ENCODE measurements at places on chromosomes 4 and X. TPM values are rescaled to one million over a fixed set of nuclear protein-coding genes. Genes with fewer than 3 reads are reported as not detected.

DNA sequence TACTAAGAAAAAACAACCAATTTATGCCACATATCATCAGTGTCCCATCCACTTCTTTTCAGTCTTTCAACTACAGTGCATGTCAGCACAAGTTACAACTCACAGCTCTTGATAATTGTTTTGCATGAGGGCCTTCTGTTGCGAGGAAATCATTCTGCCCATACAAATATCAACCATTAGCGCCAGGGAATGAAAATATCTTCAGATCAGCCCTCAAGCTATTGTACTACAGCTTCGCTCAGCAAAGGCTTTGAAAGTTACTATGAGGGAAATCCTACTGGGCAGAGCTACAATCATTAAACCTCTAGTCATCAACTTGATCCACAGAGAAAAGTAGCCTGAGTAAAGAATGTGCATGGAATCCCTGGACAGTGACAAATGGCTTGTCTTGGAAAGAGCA lies 1023.6 kb upstream of the HS3ST1 start:
- no peak for DNase-seq

The MAOA gene
- 102 TPM for total RNA-seq

GRCh38 chr4:55409468-55410171 lies 13.9 kb downstream of the TMEM165 start:
- no peak for DNase-seq

DNA sequence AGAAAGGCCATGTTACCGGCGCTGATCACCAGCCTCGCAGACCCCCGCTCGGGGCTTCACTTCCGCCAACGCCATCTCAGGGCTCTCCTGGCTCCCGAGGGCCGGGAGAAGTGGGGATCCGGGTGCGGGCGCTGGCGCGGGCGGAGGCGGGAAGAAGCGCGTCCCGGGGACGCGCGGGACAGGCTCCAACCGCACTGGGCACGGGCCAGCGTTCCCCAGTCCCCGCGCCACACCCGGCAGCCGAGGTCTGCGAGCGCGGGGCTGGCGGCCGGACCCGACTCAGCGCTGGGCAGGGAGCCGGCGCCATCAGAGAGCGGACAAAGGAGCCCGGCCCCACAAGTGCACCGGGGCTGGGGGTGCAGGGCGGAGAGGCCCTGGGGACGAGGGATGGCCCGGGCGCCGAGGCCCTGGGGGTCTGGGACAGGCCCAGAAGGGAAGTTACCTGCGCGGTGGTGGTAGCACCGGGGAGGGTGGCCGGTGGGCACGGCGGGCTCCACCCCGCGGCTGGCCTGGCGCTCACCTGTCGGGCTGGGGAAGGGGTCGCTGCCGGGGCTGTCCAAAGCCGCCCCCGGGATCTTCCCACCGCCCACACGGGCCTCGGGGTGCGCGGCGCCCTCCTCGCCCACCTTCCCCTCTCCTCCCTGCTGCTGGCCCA lies 449 bp downstream of the CTPS2 start:
- DNase-seq, result no peak

- no peak for DNase-seq
These were observed 152.5 kb upstream of the SPANXN4 start for GRCh38 chrX:142873214-142873613.

The RTL3 gene
- not detected for total RNA-seq

The WNK3 gene
- 2.0 TPM for total RNA-seq

DNA sequence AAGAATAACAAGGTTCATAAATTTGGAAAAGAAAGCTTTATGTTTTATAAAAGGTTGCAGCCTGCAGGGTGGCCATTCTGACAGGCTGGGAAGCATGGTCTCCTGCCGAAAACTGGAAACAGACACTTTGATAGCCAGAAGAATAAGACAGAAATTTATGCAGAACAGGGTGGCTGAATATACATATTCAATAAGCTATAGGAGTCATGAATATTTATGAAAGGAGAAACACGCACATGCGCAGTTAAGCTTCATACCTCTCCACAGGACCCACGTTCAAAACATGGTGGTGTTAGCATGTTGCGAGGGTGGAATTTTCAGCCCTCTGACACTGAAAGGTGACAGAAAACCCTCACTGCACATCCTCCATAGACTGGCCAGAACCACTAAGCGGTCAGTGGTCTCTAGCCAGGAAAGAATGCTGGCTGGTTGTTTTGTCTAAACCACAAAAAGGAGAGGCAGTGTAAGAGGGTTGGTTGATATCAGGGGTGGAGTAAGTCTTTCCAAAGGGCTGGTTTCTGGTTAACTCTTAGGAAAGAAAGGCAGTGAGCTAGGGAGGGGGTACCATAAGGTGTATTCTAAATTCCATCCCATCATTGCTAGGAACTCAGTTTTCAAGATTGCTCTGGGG lies 58.2 kb downstream of the ANXA10 start:
- no peak for DNase-seq

DNA sequence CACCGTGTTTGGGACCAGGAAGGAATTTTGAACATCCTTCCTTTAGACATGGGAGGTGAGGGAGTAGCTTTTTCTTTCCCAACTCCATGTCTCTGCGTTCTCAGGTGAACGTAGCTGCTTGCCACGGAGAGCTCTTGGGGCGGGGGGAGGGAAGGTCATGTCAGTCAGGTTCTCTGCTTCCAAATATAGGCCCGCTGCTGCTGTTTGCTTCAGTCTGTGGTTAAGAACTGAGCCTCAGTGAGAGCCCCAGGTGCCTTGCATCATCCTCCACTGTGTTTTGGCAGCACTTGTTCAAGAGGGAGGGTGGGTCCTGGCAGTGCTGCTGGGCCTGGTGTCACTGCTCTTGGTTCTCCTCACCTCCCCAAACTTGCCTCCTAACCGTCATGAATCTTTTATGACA lies 46.5 kb downstream of the HADH start:
- DNase-seq, result no peak

- no peak for DNase-seq
These were observed 21.2 kb downstream of the SLC2A9 start for GRCh38 chr4:9999956-10000561.

The SPIN2A gene
- total RNA-seq, result 2.5 TPM

- no peak for DNase-seq
These were observed 1688.0 kb downstream of the STIM2 start for GRCh38 chr4:28548594-28548993.

The RS1 gene
- total RNA-seq, result not detected

The CXCL13 gene
- total RNA-seq, result not detected

The SSX1 gene
- not detected for total RNA-seq

GRCh38 chrX:47218920-47219815 lies 687 bp downstream of the CDK16 start:
- no peak for DNase-seq

The TCEAL3 gene
- 32.7 TPM for total RNA-seq

- DNase-seq, result no peak
These were observed 789 bp downstream of the ARHGAP10 start for GRCh38 chr4:147732518-147733235.

The EMCN gene
- total RNA-seq, result 20.1 TPM

GRCh38 chrX:107747596-107748161 lies 27.9 kb downstream of the TSC22D3 start:
- no peak for DNase-seq

GRCh38 chr4:17489123-17489522 lies 22.8 kb downstream of the QDPR start:
- DNase-seq, result no peak

The HSFX3 gene
- not detected for total RNA-seq

- DNase-seq, result no peak
These were observed 169.3 kb downstream of the CEP135 start for GRCh38 chr4:56118055-56118454.

The RNF113A gene
- 11.8 TPM for total RNA-seq

DNA sequence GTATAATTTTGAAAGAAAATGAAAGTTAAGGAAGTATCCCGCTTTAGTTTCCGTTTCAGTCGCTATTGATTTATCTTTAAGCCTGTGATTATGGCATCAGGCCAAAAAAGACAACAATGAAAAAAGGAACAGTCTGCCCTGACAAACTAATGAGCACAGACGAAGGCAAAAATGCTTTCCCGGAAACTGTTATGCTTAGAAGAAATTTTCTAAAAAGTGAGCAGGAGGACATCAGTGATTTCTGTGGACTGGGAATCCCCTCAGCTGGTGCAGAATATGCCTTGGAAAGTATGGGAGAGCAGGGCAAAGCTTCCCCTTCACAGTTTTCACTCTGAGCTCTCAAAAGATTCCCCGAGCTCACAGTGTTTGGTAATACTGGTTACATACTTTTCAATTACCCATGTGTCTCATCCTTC lies 5.1 kb upstream of the CXCL10 start:
- DNase-seq, result no peak

GRCh38 chr4:25592736-25593135 lies 62.9 kb upstream of the SLC34A2 start:
- no peak for DNase-seq

The PLAC1 gene
- not detected for total RNA-seq

DNA sequence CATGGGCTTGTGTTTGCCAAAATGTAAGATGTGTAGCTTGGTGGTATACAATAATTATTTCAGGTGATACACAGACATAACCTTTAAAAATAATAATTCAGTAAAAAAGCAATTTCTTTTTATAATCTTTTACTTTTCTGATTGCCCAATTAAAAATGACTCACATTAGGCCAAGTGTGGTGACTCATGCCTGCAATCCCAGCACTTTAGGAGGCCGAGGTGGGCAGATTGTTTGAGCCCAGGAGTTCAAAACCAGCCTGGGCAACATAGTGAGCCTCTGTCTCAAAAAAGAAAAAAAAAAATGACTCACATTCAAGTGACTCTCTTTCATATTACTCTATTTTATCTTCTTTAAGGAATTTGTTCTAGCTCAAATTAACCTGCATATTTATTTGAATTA lies 449.4 kb upstream of the HTR2C start:
- no peak for DNase-seq

DNA sequence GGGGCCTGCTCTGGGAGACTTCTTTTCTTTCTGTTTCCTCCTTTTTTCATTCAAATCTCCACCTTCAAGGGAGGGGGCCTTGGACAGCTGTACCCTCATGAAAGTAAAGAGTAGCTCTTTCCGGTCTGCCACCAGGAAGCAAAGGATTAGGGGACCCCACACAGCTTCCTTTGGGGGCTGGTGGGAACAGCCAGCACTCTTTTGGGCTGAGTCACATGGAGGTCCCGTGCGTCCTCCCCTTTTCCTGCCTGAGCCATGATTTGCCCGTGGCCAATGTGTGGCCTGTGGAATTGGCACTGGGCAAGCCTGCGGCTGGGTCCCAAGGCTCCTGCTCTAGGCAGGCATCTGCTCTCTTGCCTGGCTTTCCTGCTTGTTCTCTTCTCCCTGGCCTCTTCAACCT lies 65.5 kb downstream of the FHDC1 start:
- DNase-seq, result no peak

The GLRB gene
- total RNA-seq, result 2.9 TPM

GRCh38 chrX:41958861-41959260 lies 35.5 kb upstream of the CASK start:
- DNase-seq, result no peak

DNA sequence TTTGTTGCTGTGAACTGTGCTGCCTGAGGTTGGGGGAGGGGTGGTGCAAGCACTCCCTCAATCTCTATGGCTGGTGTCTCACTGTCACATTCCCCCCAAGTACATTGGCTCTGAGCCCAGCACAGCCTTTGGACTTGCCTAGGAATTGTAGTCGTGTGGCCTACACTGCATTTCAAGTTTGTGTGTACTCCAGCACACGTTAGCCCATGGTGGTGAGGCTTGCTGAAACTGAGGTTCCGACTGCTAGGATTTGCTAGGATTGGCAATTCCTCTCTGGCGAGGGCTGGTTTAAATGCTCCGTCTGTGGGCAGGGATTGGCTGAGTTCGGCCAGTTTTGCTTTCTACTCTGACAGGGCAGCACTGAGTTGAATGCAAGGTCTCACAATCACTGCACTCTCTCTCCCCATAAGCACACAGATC lies 121.7 kb upstream of the CXXC4 start:
- no peak for DNase-seq

- DNase-seq, result no peak
These were observed 2329.9 kb downstream of the ARAP2 start for GRCh38 chr4:33914386-33914785.

- DNase-seq, result no peak
These were observed 13.7 kb upstream of the SMIM20 start for GRCh38 chr4:25900310-25900709.

DNA sequence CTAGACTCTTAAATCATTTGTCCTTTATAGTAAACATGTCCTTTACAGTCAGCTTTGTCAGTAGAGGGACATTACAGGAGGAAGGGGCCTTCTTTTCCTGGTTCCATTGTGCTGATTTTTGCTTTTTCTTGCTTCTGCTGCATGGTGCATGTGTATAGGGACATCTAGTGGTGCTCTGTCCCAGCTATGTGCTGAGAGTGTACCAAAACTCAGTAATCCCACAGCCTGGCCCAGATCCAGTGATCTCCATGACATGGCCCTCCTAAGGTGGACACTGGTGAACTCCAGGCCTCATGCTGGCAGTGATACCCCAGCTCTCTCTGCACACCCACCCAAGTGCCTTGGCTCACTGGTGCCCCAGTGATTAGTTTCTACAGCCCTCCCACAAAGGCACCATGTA lies 45.2 kb downstream of the MAGEB17 start:
- no peak for DNase-seq

GRCh38 chr4:102477657-102478056 lies 23.5 kb upstream of the NFKB1 start:
- DNase-seq, result no peak

The GPR82 gene
- not detected for total RNA-seq

DNA sequence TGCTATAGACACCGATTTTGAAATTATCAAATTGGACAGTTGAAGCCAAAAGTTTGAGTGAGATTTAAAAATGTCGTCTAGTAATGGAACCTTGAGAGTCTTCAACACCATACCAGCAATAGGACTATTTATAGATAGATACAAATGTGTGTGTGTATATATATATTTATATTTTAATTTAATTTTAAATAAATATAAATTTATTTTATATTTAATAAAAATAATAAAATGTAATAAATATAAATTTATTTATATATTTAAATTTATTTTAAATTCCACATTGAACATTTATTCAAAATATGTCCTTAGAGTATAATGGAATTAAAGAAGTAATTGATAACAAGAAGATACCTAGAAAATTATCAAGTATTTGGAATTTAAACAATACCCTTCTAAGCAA lies 221.9 kb upstream of the CXXC4 start:
- no peak for DNase-seq

DNA sequence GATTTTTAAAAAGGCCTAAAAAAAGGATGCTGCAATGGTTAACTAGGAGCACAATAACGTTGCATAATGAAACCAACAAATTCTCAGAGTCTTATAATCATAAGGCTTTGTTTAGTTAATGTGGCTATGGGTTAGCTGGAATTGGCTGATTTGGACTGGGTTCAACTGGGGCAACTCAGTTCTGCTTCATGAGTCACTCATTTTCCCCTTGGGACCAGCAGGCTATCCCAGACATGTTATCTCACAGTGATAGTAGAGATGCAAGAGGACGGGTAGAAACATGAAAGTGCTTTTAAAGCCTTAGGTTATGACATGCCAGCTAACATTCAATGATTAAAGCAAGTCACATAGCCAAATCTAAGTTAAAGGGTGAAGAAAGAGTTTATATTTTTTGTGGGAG lies 189.2 kb upstream of the GK2 start:
- DNase-seq, result no peak

- DNase-seq, result no peak
These were observed 61.2 kb downstream of the METTL14 start for GRCh38 chr4:118746251-118746919.

- DNase-seq, result no peak
These were observed 4.8 kb downstream of the MYL5 start for GRCh38 chr4:679104-679481.

GRCh38 chr4:78291277-78291676 lies 234.2 kb downstream of the FRAS1 start:
- no peak for DNase-seq
